ENCODE measurements at places on chromosomes 13 and 19. TPM values are rescaled to one million over a fixed set of nuclear protein-coding genes. Genes with fewer than 3 reads are reported as not detected.

DNA sequence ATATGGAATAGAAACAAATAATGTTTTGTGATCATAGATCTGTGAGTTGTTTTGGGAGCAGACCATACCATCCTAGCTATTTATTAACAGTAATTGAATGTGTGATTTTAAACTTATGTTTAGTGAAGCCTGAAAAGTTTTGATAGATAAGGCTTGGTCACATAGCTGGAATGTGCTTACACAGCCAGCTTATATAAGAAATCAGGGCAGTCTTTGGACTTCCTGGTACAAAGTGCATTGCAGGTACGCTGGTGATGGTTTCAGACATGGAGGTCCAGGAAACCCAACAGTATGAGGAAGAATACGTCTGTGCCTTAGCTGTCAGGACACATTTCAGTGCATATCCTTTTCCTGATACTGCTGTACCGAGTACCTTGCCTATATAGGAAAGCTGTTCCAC, 2316.2 kb upstream of the PCDH20 start:
- DNase-seq, result no peak

DNA sequence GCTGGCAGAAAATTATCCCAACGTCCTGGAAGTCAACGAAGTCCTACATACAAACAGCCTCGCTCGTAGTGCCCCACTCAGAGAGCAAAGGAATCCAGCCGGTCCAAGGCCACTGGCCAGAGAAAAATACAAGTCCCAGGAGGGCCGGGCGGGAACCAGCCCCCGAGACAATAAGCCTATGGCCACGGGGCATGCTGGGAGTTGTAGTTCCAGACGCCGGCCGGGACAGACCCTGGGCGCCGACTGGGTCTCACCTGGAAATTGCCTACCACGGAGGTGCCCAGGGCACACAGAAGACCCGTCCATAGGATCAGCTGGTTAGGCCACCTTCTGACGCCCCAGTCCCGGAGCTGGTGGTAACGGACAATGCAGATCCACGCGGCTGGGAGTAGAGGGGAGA, 5.4 kb downstream of the TMEM150B start:
- peak; percentile 97 for DNase-seq

The ABCC4 gene
- 12.2 TPM for total RNA-seq

- DNase-seq, result peak; percentile 69
Measured at GRCh38 chr19:29467824-29468401, 57.9 kb upstream of the VSTM2B start.

DNA sequence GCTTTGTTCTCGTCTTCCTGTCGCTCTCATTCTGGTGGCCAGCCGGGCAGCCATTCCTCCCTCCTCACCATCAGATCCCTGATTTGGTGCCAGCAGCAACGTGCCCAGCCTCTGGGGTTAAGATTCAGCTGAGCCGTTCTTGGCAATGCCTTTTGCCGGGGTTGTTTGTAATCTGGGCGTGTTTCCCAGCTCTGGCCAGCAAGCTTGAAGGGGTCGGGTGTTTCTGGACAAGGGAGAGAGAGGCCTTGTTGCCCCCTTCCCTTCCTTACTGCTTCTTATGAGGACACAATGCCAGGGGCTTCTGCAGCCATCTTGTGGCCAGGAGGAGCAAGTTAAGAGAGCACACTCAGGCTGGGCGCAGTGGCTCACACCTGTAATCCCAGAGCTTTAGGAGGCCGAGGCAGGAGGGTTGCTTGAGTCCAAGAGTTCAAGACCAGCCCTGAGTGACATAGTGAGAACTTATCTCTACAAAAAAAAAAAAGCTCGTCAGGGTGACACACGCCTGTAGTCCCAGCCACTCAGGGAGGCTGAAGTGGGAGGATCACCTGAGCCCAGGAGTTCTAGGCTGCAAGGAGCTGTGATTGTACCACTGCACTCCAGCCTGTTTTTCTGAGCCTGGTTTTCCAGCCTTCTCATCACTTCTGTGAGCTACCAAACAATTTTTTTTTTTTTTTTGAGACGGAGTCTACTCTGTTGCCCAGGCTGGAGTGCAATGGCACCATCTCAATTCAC, 10.7 kb upstream of the CRTC1 start:
- DNase-seq, result peak; percentile 59

All from GM23338 (cell line).